ENCODE measurements at places on chromosomes 7 and 10.

GRCh38 chr7:126535176-126535575 lies 717.6 kb downstream of the GRM8 start:
- DNase-seq, result no peak

GRCh38 chr10:120521880-120522279 lies 64.9 kb downstream of the PLPP4 start:
- DNase-seq, result no peak

- no peak for DNase-seq
These were observed 92.3 kb upstream of the ZNF438 start for GRCh38 chr10:31123946-31124345.

- DNase-seq, result no peak
These were observed 299.0 kb upstream of the MBL2 start for GRCh38 chr10:53071505-53072125.

DNA sequence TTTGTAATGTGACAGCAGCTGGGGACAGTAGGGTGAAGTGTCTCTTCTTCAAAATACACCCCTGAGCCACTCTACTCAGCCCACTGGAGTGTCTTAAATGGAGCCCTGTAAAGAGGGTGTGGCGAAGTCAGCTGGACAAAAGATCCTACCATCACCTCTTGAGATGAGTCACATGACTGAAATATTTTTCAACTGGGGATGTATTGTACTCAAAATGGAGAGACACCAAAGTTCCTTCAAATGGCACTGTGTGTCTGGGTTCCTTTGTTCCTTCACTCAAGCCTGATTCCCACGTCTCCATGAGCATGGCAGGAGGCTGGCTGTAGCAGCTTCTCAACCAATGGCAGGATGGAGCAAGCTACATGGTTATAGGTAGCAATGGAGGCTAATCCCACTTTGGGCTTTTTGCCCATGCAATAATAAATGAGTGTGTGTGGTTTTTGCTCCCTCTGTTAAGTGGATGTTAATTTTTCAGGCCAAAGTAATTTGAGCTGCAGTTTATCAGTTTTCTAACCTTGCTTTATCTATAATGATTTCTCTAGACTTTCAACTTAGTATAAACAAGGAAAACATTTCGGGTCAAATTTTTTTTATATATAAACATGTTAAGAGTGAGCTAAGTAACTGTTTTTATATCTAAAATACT lies 68.2 kb downstream of the CLEC2L start:
- no peak for DNase-seq

DNA sequence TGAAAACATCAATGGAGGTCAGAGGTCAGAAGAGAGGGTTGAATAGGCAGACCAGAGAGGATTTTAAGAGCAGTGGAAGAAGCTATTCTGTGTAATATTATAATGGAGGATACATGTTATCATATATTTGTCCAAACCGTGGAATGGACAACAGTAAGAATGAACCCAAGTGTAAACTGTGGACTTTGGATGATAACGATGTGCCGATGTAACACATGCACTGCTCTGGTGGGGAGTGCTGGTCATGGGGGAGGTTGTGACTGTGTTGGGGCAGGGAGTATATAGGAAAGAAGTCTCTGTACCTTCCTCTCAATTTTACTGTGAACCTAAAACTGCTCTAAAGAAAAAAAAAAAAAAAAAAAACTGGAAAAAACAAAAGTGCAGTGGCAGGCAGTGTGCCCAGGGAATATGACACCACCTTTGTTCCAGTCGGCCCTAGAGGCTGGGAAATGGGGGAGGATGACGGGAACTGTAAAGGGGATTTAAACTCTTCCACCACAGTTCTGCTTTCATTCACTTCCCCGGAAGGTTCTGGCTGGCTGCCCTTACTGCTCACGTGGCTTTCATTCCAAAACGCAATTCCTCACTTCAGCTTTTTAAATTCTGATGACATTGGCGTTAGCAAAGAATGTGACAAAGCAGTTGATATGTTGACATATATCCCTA lies 113.7 kb upstream of the ANKRD1 start:
- DNase-seq, result no peak

DNA sequence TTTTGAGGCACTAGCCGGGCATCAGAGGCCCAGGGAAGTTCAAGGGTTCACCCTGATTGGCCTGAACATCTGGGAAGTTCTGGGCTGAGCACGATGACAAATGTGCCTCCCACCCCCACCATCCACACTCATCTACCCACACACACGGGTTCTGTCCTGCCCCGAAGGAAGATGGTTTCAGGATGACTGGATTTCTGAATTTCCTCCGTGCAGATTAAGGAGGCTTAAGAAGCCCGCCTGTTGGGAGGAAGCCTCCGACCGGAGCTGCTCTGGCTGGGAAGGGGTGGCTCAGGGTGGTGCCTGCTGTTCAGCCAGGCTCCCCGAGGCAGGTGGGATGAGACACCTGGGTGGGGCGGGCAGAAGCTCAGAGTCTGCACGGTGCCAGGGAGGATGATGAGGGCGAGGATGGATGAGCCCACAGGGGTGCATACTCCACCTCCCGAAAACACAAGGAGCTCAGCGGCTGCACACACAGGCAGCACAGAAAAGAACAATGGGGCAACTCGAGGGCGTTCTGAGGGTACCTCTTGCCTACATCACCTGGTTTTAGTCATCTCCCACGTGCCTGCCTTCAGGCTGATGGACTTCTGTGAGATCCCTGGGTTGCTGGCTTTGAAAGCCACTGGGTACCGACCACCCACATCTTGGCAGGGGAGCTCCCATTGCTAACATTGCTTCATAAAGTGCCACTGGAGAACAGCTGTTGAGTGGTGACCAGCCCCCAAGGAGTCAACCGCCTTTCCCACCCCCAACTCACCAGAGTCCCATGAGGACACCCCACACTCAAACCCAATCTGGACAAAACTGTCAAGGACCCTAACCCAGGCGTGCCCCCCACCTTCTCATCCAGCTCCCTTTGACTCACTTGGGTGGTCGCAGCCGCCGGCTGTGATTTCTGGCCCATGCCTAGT lies 41.2 kb downstream of the CALML3 start:
- DNase-seq, result no peak
